ENCODE measurements at places on chromosomes 3 and 15.

DNA sequence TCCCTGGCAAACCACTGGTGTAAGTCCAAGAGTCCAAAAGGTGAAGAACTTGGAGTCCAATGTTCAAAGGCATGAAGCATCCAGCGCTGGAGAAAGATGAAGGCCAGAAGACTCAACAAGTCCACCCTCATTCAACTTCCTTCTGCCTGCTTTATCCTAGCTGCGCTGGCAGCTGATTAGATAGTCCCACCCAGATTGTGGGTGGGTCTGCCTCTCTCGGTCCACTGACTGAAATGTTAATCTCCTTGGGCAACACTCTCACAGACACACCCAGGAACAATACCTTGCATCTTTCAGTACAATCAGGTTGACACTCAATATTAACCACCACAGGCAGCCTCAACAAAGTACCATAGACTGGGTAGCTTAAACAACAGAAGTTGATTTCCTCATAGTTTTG lies 245.9 kb upstream of the IGF1R start:
- DNase-seq, result no peak

DNA sequence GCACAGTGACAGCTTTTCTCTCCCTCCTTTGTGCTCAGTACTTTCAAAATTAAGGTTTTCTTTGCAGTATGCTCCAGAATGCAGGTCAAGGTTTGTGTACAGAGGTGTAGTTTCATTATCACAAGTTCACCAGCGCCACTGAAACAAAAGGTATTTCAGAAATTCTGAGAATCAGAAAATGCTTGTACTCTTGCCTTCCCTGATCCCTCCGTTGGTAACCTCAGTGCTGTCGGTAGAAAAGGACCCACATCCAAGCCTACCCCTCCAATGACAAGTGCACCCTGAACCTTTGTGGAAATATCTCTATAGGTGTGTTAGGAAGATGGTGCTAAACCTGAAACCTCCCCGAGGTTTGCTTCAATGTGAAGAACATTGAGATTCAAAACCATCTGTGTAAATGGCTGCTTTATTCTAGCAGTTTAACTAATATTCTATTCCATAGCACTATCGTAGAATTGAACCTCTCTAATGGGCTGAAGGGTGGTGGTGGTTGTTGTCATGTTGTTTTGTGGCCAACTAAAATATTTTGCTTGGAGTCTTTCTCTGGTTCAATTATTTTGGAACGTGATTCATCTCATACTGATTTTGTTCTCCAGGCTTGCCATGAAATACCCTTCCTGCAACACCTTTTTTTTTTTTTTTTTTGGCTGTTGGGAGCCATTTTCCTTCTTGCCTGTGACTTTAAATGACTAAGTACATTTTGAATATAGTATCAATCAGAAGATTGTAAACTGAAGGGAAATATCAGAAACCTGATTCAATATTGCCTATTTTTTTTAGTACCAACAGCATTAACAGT lies 20.7 kb downstream of the ZBTB38 start:
- no peak for DNase-seq

DNA sequence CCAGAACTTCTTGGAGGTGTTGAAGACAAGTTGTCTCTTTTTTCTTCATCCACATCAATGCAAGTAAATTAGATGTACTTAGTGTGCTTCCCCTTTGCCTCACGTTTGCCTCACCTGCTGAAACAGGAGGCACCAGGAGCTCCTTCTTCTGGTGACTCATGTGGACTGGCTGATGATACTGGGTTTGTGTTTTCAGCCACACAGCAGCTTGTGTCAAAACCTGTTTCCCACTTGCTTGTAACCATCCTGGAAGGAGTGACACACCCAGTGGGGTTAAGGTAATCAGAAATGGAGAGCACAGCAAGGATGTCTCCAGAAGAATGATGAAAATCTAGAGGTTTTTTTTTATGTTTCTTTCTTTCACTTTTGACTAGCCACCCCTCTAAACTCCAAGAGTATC lies 143.3 kb upstream of the RBMS3 start:
- no peak for DNase-seq

DNA sequence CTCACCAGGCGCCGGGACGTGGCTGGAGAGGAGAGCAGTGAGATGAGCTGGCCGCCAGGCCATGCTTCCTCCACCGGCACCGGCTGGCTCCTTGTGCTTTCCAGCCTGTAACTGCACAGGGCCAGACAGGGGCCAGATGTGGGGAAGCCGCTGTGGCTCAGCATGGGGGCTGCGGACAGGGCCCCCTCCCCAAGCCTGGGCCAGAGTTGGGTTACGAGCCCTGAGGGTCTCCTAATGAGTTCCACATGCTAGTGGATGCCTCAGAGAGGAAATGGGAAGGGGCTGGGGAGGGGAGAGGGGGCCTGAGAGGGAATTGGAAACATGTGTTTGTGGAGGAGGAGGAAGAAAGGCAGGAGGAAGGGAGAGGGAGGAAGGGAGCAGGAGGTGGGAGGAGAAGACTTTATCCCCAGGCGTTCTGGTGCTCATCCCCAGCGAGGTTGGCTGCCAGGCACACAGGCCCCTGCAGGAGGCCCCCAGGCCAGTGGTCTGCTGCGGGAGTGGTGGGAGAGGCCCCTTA lies 11.7 kb upstream of the DUSP7 start:
- DNase-seq, result no peak

GRCh38 chr3:9452417-9452816 lies 55.0 kb downstream of the SETD5 start:
- no peak for DNase-seq

DNA sequence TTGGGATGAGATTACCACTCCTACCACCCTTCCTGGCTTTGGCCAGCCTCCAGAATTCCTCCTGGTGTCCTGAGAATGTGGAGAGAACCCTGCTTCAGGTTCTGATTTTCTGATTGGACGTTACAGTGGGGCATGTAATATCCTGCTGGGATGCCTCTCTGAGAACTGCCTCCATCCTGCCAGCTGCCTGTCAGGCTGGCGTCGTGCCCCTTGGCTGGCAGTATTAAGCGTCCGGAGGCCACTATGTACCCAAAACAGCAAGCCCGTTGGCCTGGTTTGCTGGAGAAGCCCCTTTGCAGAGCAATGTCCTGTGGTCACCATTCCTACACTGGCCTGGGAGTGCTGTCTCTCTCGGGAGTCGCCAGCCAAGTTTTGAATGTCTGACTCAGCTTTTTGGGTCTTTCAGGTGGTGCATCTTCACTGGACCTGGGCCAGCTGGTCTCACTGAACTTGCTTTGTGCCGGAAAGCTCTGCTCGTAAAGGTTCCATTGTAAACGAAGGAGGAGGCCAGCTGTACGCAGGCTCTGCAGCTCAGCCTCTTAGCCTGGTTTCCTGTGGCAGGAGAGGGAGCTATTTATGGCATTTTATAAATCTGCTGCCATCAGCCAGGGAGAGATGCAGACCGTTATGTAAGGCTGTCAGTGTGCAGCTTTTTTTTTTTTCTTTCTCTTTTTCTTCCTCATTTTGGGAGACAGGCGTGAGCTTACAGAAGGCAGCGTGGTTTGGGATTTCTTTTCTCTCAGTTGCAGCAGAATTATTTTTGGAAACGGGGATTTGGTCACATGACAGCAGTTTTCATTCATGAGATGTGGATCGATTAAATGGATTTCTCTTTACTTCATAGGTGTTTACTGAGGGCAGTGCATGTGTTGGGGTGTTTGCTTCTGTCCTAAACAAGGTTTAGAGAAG lies 19.0 kb upstream of the TRAK1 start:
- DNase-seq, result peak; percentile 27

DNA sequence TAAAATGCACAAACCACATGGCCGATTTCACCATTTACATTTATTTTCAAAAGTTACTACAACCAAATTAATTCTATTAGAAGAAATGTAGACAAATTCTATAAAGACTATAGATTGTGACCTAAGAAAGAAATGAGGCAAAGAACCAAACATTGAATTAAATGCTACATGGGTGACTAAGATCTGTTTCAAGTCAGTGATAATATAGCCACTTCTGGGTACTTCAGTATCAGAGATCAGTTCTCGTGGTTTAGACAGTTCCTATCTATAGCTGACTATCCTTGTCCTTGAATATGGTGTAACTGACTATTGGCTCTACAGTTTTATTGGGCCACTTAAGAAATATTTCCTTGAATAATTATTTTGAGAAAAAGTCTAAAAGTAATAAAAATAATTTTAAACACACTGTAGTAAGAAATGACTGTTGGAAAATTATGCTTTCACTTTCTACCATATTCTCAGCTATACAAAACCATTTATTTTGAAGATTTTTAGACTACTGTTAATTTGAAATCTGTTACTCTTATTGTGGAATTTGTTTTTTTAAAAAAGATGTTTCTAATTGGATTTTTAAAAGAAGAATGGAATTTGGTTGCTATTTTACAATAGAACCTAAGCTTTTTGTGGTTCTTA lies 14.1 kb downstream of the KCNMB3 start:
- peak; percentile 49 for DNase-seq

DNA sequence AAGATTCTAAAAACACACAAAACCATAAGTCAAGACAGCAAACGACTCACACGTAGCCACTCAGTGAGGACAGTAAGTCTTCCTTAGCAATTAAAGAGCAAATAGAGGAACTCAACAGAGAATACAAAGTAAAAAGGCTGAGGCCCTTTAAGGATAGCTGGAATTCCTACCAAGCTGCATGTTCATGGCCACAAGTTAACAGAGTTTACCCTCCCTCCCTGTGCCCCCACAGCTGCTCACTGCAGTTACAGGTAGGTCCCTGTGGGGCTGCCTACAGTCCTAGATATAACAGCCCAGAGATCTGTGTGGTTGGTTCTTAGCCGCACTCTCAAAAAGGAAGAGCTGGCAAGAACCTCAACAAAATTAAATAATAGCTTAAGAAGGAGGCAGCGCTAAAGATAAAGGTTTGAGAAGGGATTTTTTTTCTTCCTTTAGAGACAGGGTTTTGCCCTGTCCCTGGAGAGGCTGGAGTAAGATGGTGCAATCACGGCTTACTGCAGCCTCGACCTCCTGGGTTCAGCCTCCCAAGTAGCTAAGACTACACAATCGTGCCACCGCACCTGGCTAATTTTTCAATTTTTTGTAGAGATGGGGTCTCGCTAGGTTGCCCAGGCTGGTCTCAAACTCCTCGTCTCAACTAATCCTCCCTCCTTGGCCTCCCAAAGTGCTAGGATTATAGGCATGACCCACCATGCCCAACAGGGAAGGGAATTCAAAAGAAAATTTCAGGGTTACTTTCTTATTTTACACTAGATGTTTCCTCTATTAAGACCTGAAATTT lies 19.3 kb downstream of the SFMBT1 start:
- DNase-seq, result no peak

- no peak for DNase-seq
Measured at GRCh38 chr3:109396806-109397205, 59.5 kb upstream of the DPPA4 start.

- no peak for DNase-seq
Measured at GRCh38 chr3:37400945-37401344, 226.6 kb upstream of the LRRFIP2 start.

DNA sequence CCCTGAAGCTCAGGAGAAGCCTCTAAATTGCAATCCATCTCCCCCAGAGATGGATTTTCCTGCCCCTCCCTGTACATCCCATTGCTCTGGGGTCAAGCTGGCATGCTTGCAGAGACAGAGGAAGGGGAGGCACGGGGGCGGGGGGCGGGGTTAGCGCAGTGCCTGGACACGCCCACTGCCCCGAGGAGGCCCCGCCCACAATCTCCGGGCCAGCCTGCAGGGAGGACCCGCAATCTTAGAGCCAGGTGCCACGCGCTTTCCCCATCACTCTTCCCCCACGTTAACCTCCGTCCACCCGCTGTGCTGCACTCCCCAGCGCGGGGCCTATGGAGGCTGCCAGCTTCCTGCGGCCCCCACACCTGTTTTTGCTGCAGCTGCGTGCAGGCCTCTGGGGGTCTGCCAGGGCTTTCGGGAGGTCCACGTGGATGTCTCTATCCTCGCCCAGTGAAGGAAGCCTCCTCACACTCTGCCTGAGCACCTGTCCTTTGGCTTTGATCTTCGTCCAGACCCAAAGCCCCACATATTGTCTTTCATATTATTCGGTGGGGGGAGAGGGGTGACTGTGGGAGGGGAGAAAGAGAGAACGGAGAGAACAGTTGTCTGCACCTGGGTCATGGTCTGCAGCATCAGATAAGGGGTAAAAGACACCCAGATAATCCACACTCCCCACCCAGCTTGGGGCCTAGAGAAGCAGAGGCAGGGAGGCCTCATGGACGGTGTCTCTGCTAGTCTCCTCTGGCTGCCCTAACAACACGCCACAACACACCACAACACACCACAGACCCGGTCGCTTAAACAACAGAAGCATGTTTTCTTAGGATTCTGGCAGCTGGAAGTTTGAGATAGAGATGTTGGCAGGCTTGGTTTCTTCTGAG lies 118.0 kb upstream of the MEF2A start:
- peak; percentile 11 for DNase-seq

DNA sequence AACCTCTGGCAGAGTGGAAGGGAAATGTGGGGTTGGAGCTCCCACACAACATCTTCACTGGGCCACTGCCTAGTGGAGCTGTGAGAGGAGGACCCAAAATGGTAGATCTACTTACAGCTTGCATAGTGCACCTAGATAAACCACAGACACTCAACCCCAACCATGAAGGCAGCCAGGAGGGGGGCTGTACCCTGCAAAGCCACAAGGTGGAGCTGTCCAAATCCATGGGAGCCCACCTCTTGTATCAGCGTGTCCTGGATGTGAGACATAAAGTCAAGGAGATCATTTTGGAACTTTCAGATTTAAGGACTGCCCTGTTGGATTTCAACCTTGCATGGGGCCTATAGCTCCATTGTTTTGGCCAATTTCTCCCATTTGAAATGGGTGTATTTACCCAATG lies 20.9 kb downstream of the TP63 start:
- no peak for DNase-seq
